Aorta (tissue), 5 donors: ENCODE measurements at places on chromosomes 4 and X. TPM values are rescaled to one million over a fixed set of nuclear protein-coding genes. Genes with fewer than 3 reads are reported as not detected.

GRCh38 chr4:26884486-26884988, 23.9 kb downstream of the STIM2 start:
- no peak overlapping the region for H3K4me3 ChIP-seq
- no peak for DNase-seq
- H3K4me1 ChIP-seq: no peaks in the 10 kb centered on the region
- H3K36me3 ChIP-seq: no peaks in the 10 kb centered on the region
- H3K27ac ChIP-seq: no peak overlapping the region

DNA sequence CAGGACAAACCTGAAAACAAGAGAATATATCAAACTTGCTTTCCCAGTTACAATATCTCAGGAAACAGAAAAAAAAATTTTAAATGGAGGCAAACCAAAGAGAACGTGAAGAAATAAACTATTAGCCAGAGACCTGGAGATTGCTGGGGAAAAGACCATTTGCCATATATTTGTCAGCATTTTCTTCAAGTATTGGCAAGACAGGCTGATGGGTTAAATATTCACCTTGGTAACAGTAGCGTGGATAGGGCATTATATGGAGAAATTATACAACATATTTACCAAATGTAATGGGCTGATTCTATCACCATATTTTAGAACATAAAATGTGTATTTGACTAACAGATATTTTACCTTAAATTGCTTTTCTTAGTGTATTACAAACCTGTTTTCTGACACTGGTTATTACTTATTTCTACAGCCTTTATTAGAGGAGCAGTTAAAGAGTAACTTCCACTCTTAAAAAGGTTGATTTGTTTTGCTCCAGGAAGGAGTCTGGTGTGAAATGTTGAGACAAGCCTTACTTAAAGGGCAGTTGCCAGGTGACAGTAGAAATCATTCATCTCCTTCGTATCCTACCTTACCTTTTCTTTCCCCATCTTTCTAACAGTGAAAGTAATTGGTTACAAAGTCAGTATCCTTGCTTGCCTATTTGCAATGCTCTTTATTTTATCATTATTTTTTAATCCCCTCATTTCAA, 575.5 kb downstream of the GBA3 start:
- H3K27ac ChIP-seq: no peak overlapping the region
- DNase-seq: no peak
- no peaks in the 10 kb centered on the region for H3K36me3 ChIP-seq
- H3K4me1 ChIP-seq: no peaks in the 10 kb centered on the region

DNA sequence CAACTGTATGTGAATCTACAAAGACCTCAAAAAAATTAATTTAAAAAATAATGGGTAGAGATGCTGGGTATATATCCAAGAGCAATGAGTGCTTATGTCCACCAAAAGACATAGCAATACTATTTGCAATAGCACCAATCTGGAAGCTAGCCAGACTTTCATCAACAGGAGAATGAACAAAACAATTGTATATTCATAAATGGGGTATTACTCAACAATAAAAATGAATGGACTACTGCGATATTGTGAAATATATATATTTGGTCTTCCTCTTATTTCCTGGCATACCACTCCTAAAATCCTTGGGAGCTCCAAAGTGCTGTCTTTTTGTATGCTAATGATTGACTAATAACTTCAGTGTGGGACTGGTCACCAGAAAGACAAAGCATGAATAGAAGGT, 77.5 kb downstream of the MSN start:
- H3K4me3 ChIP-seq: no peak overlapping the region
- no peak for DNase-seq
- no peaks in the 10 kb centered on the region for H3K4me1 ChIP-seq
- H3K36me3 ChIP-seq: peaks cover 2% of the 10 kb centered on the region

Gene ADAM29
- total RNA-seq: not detected

Gene OPN1MW2
- total RNA-seq: not detected

- H3K27me3 ChIP-seq: no peaks in the 10 kb centered on the region
- DNase-seq: no peak
- no peak overlapping the region for H3K4me3 ChIP-seq
- peaks cover 5% of the 10 kb centered on the region for H3K4me1 ChIP-seq
These were observed 23.8 kb downstream of the PTTG2 start for GRCh38 chr4:37983951-37984350.

- H3K27me3 ChIP-seq: no peaks in the 10 kb centered on the region
- no peaks in the 10 kb centered on the region for H3K4me1 ChIP-seq
- H3K36me3 ChIP-seq: no peaks in the 10 kb centered on the region
- DNase-seq: peak; percentile 96
- H3K27ac ChIP-seq: peak within 1 kb of the TSS; percentile 28
These were observed at the start of the genes ATG4A and PSMD10 for GRCh38 chrX:108091264-108091877. Gene ATG4A, plus strand, starts transcription at chrX:108091778. Its CDS starts 49 bp downstream, at chrX:108091827. Gene PSMD10, minus strand, starts transcription at chrX:108091542. Its CDS starts 22 bp downstream, at chrX:108091520.

DNA sequence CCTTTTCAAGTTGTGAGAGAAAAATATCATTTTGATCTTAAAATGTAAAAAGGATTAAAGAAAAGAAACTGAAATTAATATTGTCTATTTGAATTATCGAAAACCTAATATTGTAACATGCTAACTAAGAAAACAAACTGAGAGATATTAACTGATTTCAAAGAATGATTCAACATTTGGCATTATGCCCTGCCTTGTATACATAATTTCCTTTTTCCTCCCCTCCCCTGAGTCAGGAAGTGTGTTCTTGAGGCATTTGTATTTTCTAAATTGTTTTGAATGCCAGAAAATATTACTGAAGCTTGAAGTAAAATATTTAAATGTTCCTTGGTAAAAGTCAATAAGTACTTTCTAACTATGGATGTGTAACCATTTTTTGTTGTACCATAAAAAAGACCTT, 49.4 kb downstream of the RPS6KA3 start:
- H3K27ac ChIP-seq: no peak overlapping the region
- no peaks in the 10 kb centered on the region for H3K27me3 ChIP-seq
- no peak overlapping the region for H3K4me3 ChIP-seq
- no peaks in the 10 kb centered on the region for H3K36me3 ChIP-seq
- H3K4me1 ChIP-seq: no peaks in the 10 kb centered on the region

DNA sequence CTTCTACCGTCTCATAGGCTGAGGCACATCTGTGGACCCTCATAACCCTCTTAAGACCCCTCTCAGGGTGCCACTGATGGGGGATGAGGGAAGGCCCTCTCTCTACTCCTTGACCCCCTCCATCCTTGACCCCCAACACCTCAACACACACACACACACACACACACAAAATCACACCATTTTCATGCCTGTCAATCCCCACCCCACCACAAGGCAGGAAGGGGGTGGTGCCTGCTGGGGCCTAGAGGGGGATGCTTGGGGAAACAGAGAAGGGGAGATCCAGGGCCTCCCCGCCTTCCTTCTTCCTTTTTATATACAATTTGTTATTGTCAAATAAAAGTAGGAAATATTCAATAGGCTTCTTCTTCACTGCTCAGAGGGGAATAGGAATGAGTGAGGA, 1.2 kb upstream of the EBP start:
- no peaks in the 10 kb centered on the region for H3K4me1 ChIP-seq
- H3K27ac ChIP-seq: no peak overlapping the region
- no peak for DNase-seq
- no peaks in the 10 kb centered on the region for H3K36me3 ChIP-seq

Gene ETFDH
- 23.8 TPM for total RNA-seq

DNA sequence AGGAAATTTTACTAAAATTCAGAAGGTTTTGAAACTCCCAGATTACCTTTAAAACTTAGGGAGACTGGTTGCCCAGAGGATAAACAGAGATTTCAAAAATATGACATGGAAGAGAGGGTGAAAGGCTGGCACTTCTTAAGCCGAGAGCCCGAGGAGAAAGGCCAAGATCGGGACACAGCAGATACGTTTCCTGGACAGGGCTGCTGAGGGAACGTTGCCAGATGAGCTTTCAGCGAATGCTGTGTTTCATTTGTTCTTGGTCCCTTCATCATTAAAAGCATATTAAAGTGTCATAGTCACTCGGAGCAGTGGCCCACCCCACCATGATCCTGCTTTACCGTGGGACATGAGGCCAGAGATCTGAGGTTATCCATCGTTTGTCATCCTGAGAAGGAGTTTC, 37.9 kb upstream of the STOX2 start:
- H3K27me3 ChIP-seq: no peaks in the 10 kb centered on the region
- H3K36me3 ChIP-seq: no peaks in the 10 kb centered on the region
- H3K27ac ChIP-seq: no peak overlapping the region
- DNase-seq: no peak
- no peaks in the 10 kb centered on the region for H3K4me1 ChIP-seq
- no peak overlapping the region for H3K4me3 ChIP-seq

- no peak for DNase-seq
- H3K4me3 ChIP-seq: no peak overlapping the region
- no peaks in the 10 kb centered on the region for H3K4me1 ChIP-seq
- H3K27me3 ChIP-seq: no peaks in the 10 kb centered on the region
- no peaks in the 10 kb centered on the region for H3K36me3 ChIP-seq
These were observed 853.8 kb downstream of the ADGRL3 start for GRCh38 chr4:62053974-62054373.

- no peaks in the 10 kb centered on the region for H3K27me3 ChIP-seq
- H3K36me3 ChIP-seq: no peaks in the 10 kb centered on the region
- no peak overlapping the region for H3K27ac ChIP-seq
- no peaks in the 10 kb centered on the region for H3K4me1 ChIP-seq
These were observed 227.7 kb downstream of the C4orf33 start for GRCh38 chr4:129323658-129324057.

Gene GATA1
- not detected for total RNA-seq

Gene RAB33A
- total RNA-seq: 1.8 TPM

DNA sequence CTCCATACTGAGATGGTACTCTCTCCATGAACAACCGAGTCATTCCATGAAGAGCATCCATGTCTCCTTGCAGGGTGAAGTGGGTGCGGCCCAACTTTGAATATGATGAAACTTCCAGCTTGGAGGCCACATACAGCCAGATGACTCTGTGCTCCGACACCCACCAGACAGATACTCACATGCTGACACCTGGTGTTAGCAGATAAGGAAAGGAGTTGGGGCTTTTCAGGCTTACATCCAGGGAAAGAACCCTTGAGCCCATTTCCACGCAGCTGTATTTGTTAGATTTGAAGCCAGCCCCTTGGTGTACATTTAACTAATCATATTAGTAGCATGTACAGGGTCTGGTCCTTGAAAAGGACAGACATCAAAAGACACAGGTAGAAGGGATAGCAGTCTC, 62.1 kb upstream of the PRRG3 start:
- no peaks in the 10 kb centered on the region for H3K4me1 ChIP-seq
- DNase-seq: no peak
- H3K27ac ChIP-seq: no peak overlapping the region
- H3K27me3 ChIP-seq: no peaks in the 10 kb centered on the region
- no peak overlapping the region for H3K4me3 ChIP-seq

DNA sequence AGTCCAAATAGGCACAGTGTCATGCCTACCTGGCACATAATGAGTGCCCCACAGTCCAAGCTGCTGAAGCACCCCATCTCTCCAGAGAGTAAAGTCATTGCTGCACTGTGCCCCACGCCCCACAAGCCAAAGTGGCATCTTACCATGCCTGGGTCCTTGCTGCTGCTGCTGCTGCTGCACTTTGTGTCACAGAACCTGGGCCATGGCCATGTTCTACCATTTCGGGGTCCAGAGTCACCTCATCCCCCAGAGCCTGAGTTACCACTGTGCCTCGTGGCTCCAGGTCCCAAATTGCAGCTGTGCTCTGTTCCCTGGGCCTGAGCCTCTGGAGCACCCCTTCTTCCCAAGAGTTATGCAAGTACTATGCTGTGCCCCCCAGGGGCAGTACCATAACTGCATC, 40.5 kb downstream of the SLC10A7 start:
- DNase-seq: no peak
- no peak overlapping the region for H3K27ac ChIP-seq
- H3K4me3 ChIP-seq: no peak overlapping the region
- H3K27me3 ChIP-seq: no peaks in the 10 kb centered on the region
- peaks cover 1% of the 10 kb centered on the region for H3K36me3 ChIP-seq

DNA sequence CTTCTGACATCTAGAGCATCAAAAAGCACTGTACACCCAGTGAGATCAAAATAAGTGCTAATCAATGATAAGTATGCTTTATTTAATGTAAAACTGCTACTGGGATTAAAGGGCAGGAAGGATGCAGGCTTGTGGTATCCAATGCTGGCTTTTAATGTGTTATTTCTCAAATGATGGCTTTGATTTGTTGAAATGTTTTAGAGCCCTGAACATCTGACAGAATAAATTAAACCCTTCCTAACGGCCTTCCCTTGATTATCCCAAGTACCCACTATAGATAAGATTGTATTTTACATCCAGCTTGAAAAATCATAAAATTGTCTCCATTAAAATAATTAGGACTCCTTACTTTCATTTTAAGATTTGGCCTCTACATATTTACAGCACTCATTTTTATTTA, 382.9 kb downstream of the HNRNPD start:
- no peak for DNase-seq
- H3K27me3 ChIP-seq: no peaks in the 10 kb centered on the region
- H3K36me3 ChIP-seq: no peaks in the 10 kb centered on the region
- H3K4me1 ChIP-seq: no peaks in the 10 kb centered on the region
- H3K4me3 ChIP-seq: no peak overlapping the region
- no peak overlapping the region for H3K27ac ChIP-seq

Gene COL4A5
- 48.0 TPM for total RNA-seq

Gene ALB
- 0.84 TPM for total RNA-seq

GRCh38 chrX:20320461-20321159, 53.9 kb upstream of the RPS6KA3 start:
- H3K36me3 ChIP-seq: no peaks in the 10 kb centered on the region
- DNase-seq: peak; percentile 54
- no peak overlapping the region for H3K4me3 ChIP-seq
- no peak overlapping the region for H3K27ac ChIP-seq

GRCh38 chr4:71532407-71532806, 193.6 kb downstream of the SLC4A4 start:
- no peak for DNase-seq
- no peak overlapping the region for H3K27ac ChIP-seq
- H3K4me3 ChIP-seq: no peak overlapping the region
- H3K27me3 ChIP-seq: no peaks in the 10 kb centered on the region
- no peaks in the 10 kb centered on the region for H3K4me1 ChIP-seq

Gene KLHL13
- total RNA-seq: 4.6 TPM

Gene ATP2B3
- 0.19 TPM for total RNA-seq

Gene CENPVL1
- not detected for total RNA-seq

Gene PRDM8
- total RNA-seq: 4.8 TPM

Gene KCND1
- total RNA-seq: 3.4 TPM

Gene HERC5
- 9.6 TPM for total RNA-seq

GRCh38 chrX:69505772-69506616, 1.9 kb downstream of the NALF2 start:
- no peaks in the 10 kb centered on the region for H3K27me3 ChIP-seq
- no peak for DNase-seq
- H3K4me3 ChIP-seq: no peak overlapping the region
- H3K4me1 ChIP-seq: no peaks in the 10 kb centered on the region
- H3K36me3 ChIP-seq: no peaks in the 10 kb centered on the region

Gene ZDHHC15
- total RNA-seq: 4.8 TPM

GRCh38 chrX:22963196-22963595, 36.6 kb upstream of the DDX53 start:
- no peaks in the 10 kb centered on the region for H3K36me3 ChIP-seq
- H3K27me3 ChIP-seq: no peaks in the 10 kb centered on the region
- no peaks in the 10 kb centered on the region for H3K4me1 ChIP-seq
- no peak overlapping the region for H3K27ac ChIP-seq
- H3K4me3 ChIP-seq: no peak overlapping the region

GRCh38 chr4:80173841-80174240, 23.5 kb upstream of the PRDM8 start:
- no peak overlapping the region for H3K4me3 ChIP-seq
- H3K36me3 ChIP-seq: no peaks in the 10 kb centered on the region
- H3K27me3 ChIP-seq: no peaks in the 10 kb centered on the region
- no peak overlapping the region for H3K27ac ChIP-seq
- no peaks in the 10 kb centered on the region for H3K4me1 ChIP-seq

- no peaks in the 10 kb centered on the region for H3K27me3 ChIP-seq
- no peak overlapping the region for H3K4me3 ChIP-seq
- no peaks in the 10 kb centered on the region for H3K36me3 ChIP-seq
- no peak overlapping the region for H3K27ac ChIP-seq
- H3K4me1 ChIP-seq: no peaks in the 10 kb centered on the region
These were observed 30.6 kb downstream of the PCDH19 start for GRCh38 chrX:100379388-100379986.
